AG04450 (cell line): ENCODE measurements at places on chromosomes 16 and 17.

DNA sequence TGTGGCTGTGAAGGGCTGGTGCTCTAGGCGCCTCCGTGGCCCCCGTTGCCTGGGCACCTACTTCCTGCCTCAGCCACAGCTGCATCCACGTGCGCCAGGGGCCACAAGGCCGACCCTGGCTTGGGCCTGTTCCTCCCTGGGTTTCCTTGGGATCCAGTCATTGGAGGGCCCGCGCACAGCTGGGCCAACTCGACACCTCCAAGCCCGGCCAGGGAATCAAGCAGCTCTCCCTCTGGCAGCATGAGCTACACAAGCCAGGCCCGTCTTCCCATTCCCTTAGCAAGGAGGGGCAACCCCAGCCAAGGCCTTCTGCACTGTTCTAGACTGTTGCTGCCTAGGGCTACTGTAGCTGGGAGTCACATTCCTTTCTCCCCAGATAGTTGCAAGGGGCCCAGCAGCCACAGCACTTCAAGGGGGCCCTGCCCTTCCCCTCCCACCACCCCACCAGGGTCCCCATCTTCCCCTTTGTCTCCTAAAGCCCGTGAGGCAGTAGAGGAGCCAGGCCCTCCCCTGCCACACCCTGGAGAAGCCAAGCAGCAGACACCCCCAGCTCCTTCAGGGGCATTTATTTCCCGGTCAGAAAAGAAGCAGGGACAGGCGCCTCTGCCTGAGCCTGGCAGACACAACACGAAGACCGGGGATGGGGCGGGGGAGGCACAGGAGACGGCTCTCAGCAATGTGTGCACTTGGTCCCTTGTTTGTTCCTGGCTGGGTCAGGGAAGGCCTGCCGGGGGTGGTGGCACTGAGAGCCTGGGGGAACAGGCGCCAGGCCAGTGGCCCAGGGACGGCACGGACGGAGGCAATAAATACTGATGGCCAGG is 3.8 kb downstream of the ARHGDIA start:
- DNase-seq, result no peak

- no peak for DNase-seq
Measured at GRCh38 chr17:67982034-67982640, 14.1 kb downstream of the C17orf58 start.

- DNase-seq, result no peak
Measured at GRCh38 chr16:2008009-2008526, 1.6 kb downstream of the ZNF598 start.

DNA sequence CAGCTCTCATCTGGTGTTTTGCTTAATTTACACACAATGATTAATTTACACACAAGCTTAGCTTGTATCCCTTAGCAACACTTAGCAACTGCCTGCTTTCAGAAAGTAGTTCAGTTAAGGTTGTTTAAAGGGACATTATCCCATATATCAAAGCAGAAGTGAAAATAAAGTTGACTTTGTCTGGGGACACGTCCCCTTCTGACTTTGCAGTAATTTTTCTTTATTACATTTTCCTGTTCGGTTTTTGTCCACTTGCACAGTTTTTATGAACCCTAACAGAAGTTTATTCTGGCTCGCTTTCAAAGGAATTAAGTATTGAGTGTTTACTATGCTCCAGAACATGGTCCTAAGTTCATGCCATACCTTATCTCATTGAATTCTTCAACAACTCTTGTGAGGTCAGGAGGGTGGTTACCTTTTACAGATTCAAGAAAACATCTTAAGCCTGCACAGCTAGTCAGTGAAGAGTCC is 41.5 kb downstream of the ARHGAP44 start:
- no peak for DNase-seq

DNA sequence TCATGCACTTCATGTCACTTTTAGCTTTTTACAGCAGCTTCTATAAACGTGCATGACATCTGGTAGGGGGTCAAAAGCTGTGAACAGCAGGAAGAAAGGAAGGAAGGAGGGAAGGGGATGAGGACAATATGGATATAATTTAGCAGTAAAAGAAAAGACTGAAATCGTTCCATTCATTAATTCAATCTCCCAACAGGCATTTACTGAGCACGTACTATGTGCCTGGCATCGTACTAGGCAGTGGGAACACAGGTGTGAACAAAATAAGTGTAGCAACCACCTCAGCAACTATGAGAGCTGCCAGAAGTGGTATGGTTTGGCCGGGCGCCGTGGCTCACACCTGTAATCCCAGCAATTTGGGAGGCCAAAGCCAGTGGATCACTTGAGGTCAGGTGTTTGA is 19.1 kb upstream of the USP7 start:
- no peak for DNase-seq

GRCh38 chr17:6660805-6661463 is 9.4 kb downstream of the C17orf100 start:
- no peak for DNase-seq

DNA sequence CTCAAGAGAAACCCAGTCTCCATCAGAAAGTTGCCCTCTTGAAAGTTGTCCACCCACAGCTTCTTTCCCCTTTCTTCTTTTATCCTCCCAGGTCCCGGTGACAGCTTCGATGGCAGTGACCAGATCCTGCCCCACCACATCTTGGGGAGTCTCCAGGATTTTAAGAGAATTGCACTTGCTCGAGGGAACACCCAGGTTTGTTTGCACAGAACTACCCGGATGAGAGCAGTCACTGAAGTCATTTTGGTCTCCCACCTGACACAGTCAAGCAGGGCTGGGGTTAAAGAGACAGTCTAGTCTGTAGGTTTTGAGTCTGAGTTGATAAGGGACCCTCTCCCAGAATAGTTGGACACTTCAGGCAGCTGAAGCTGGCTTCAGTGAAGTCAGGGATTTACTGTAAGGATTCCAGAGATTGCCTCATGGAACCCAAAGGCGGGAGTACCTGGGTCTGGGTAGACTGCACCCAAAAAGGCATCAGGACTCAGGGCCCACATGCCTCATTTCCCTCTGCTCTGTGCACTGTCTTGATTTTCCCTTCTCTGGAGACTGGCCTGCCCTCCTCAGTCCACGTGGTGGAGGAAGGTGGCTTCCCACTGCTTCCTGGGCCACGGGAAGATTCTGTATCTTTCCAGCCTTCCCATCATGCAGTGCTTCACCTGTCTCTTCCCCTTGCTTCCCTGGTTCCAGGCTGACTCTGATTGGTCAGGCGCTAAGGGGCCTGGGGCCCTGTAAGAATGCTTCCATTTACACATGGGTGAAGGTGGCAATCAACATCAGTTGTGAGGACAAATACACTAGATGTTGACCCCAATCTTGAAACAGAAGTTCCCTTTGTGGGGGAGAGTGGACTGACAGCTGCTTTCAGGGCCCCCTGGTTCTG is 9.5 kb downstream of the MYCBPAP start:
- DNase-seq, result no peak

- DNase-seq, result no peak
Measured at GRCh38 chr17:43372273-43372911, 26.4 kb upstream of the ARL4D start.

- no peak for DNase-seq
Measured at GRCh38 chr16:17294856-17295255, 175.9 kb downstream of the XYLT1 start.
